ENCODE measurements at places on chromosomes 16 and 17.
A peak's percentile ranks its signal among the peaks of the same experiment; 100 is the strongest.

DNA sequence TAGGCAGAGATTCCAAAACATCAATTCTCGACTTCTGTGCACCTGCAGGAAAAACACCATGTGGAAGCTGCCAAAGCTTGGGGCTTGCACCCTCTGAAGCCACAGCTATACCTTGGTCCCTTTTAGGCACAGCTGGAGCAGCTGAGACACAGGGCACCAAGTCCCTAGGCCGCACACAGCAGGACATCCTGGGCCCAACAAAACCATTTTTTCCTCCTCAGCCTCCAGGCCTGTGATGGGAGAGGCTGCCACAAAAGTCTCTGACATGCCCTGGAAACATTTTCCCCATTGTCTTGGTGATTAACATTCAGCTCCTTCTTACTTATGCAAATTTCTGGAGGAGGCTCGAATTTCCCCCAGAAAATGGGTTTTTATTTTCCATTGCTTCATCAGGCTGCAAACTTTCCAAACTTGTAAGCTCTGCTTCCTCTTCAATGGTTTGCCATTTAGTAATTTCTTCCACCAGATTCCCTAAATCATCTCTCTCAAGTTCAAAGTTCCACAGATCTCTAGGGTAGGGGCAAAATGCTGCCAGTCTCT lies 24.3 kb upstream of the COL1A1 start:
- no peak for DNase-seq

- peak; percentile 21 for DNase-seq
Measured at GRCh38 chr17:80717720-80718083, 173.1 kb downstream of the RPTOR start.

GRCh38 chr17:17300624-17301568 lies 2.3 kb upstream of the NT5M start:
- no peak for DNase-seq

- DNase-seq = no peak
Measured at GRCh38 chr17:3848229-3848835, 2.3 kb upstream of the NCBP3 start.

DNA sequence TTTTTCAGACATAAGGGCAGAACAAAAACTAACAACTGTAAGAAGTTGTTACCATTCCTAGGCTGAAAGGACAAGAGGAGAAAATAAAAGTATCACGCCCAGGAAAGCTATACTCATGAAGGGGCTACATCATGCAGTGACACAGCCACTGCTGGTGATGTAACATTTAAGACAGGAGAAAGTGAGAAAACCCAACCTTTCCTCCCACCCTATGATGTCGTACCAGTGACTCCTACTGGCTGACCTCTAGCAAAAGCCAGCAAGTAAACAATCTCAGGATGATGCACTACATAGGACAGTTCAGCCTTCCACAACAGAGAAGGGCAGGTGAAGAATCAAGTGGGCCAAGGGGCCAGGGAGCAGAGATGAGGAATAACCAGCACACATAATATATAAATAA lies 14.0 kb upstream of the OR1E2 start:
- DNase-seq = no peak

DNA sequence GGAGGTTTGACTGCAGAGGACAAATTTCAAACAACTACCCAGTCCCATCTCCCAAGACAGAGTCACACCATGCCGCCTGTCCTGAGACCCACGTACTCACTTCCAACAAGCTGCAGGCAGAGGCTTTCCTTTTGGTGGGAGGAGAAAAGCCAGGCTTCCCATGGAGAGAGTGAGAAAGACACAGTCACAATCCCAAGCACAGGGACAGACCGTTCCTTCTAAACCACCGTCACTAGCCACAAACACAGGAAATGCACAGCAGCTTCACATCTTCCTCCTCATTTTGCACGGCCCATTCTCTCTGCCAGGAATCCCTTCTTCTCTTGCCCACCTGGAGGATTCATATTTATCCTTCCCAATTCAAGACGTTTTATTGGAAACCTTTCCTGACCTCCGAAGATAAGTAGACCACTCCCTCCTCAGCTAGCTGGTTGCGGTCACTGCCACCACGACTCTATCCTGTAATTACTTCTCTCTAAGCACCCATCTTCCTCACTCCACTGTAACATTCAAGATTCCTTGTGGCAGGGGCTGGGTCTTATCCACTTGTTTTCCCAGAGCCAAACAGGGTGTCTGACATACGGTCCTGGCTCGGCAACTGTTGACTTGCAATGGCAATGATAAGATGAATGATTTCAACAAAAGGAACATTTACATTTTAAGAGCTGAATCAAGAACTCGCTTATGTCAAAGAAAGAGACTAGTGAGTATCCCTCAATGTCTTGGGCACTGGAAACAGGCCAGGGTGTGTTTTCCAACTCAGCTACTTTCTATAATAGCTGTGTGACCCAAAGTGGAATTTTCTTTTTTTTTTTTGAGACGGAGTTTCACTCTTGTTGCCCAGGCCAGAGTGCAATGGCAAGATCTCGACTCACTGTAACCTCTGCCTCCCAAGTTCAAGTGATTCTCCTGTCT lies 87.6 kb downstream of the XYLT1 start:
- DNase-seq = no peak

- DNase-seq = no peak
Measured at GRCh38 chr17:61480414-61480807, 28.2 kb downstream of the TBX4 start.

GRCh38 chr16:51982715-51983680 lies 563.9 kb downstream of the TOX3 start:
- DNase-seq = peak; percentile 39

- no peak for DNase-seq
Measured at GRCh38 chr17:40707745-40708144, 4.2 kb upstream of the KRT24 start.

DNA sequence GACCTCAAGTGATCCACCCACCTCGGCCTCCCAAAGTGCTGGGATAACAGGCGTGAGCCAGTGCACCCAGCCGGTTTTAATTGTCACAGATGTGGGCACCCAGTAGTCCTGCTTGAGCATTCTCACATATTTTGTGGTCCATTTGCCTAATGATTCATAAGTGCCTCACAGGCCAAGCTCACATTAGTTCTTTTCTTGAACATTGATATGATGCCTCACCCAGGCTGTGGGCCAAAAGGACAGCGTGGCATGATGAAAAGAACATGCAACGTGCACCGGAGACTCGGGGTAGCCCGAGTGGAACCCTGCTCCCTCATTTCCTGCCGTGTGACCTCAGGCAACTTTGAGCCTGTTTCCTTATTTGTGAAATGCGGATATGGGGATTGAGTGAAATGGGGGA lies 181.9 kb downstream of the SNX29 start:
- no peak for DNase-seq

DNA sequence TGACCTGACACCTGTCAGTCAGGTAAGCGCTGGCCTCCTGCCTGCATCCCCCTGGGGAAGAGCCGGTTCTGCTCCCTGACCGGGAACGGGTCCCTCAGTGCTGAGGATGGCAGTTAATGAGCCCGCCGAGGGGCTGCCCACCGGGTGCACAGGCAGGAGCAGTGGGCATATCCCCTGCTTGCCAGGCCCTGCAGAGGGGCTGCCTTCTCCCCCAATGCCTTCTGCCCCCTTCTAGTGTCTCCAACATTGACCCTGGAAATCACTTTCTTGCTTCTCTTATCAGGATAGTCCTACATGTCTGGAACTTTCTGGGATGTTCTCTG lies 388.5 kb downstream of the SEC14L1 start:
- DNase-seq = no peak

DNA sequence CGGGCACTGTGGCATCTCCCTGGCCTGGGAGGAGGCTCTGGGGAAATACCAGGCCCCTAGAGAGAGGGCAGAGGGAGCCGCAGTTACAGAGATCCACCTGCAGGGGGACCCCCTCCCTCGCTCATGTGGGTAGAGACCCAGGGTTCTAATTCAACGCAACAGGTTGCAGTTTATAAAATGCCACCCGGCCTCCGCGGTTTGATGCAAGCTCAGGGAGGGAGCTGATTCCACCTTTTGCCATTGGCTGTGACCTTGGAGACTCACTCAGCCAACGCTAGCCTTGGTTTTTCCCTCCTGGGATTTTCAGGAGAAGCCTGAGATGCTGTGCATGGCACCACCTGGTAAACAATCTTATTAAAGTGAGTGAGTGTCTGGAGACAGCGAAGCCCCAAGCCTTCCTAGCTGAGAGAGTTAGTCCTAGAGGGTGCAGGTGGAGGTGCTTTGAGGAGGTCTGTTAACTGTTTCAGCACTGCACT lies 12.1 kb downstream of the TTLL6 start:
- DNase-seq = peak; percentile 14

Measured in NCI-H146 (cell line).